ENCODE measurements at places on chromosomes 1 and 21.

- DNase-seq, result peak; percentile 62
Measured at GRCh38 chr1:11790880-11791715, 14.7 kb downstream of the MTHFR start.

DNA sequence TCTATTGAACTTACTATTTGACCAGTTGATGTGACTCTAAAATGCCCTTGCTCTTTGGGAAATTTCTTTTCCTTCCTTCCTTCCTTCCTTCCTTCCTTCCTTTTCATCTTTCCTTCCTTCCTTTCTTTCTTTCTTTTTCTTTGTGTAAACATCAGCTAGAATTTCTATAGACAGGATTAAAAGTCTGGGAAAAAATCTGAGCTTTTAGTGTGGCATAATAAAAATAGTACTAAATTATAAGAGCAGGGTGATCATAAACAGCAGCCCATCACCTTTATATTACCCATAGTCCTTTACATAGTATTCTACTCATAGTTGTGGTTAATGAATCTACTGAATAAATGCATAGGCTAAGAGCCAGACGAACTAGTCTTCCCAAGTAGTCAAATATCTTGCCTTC, 281.0 kb upstream of the DAB1 start:
- no peak for DNase-seq

DNA sequence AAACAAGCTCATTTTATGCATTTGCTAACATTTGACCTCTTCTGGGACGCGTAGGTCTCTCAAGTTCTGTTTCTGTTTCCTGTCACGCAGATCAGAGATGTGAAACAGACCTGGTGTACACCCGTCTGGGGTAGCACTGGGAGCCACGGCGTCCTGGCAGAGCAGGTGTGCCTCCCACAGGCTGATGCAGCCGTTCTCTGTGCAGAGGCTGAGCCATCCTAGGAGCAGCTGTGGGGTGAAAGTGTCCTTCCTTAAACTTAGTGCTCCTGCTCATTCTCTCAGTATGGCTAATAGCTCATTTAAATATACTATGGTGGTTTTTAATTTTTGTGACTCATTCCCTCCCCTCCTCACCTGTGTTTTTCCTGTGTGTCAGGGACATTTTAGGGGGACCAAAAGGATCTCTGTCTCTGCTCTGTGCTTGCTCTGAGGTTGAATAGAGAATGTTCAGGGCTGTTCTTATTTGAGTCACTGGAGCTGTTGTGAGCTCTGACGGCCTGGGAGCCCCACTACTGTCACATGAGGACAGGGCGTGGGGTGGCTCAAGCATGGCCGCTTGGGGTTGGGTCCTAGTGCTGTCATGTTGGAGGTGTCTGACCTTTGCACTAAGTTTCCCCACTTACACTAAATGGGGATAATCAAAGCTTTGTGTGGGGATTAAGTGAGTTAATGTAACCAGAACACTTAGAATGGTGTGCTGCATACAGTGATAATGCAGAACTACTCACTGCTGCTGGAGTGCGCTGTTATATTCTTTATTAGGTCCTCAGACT, 43.0 kb downstream of the GALNT2 start:
- DNase-seq, result no peak

GRCh38 chr21:16634515-16634914, 878.3 kb upstream of the CXADR start:
- DNase-seq, result no peak

DNA sequence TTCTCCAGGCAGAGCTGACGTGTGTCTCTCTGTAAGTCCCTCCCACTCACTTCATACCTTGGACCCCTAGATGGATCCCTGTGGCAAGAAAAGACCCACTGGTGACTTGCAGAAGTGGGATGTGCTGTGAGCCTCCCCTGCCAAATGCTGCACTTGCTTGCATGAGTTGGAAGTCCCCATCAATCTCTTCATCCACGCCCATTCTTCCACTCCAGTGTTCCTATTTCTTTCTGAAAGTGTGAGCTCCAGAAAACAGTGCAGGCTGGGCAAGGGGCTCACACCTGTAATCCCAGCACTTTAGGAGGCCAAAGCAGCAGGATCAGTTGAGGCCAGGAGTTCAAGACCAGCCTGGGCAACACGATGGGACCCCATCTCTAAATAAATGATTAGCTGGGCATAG, 254.1 kb upstream of the IRF2BP2 start:
- no peak for DNase-seq

Data from fibroblast of skin of right quadriceps (primary cell).